Left ventricle myocardium superior (tissue), 1 donor: ENCODE measurements at places on chromosomes 4 and X. TPM values are rescaled to one million over a fixed set of nuclear protein-coding genes. Genes with fewer than 3 reads are reported as not detected.

The C4orf17 gene
- not detected for total RNA-seq

The STOX2 gene
- total RNA-seq, result 10.6 TPM

The SPRY1 gene
- total RNA-seq, result 45.8 TPM

The GPC3 gene
- total RNA-seq, result 4.2 TPM

The TRIM75 gene
- not detected for total RNA-seq

The RBMX2 gene
- 11.4 TPM for total RNA-seq

The ITM2A gene
- 68.4 TPM for total RNA-seq

The STK32B gene
- total RNA-seq, result 1.4 TPM

The HNRNPDL gene
- total RNA-seq, result 120 TPM

The ARHGEF38 gene
- total RNA-seq, result not detected

DNA sequence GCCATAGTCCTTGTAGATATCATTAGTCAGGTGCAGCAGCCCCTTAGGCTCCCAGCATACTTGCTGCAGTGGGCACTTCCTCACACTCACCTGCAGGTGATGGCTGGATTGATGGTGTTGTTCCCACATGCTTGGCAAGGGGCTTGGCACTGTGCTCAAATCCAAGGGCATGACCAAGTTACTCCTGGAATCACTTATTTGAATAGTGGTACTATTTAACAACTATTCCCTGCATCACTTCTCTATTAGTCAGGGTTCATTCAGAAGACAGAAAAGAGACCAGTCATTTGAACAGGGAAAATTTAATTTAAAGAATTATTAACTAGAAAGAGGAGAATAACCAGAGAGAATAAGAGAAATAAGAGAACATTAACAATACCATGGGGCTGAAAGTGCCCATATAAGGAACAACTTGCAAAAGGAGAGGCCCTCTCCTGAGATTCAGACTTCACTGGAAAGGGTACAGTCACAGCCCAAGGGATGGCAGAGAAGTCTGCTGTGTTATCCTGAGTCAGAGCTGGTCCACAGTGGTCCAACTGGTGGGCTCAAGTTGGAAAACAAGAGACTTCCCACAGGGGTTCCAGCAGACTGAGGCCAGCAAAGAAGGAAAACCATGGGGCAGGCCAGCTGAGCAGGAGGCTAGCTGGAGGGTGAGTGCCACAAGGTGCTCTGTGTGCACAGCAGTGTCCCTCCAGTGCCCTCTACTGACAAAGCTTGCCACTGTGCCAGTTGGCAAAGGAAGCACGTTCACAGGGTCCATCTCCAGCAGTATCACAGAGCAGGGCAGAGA lies 9.8 kb downstream of the SPP1 start:
- DNase-seq, result peak; percentile 59

GRCh38 chrX:82163701-82164100 lies 961.8 kb downstream of the SH3BGRL start:
- no peak for DNase-seq

- DNase-seq, result no peak
These were observed 72.6 kb downstream of the DCK start for GRCh38 chr4:71065991-71066510.

DNA sequence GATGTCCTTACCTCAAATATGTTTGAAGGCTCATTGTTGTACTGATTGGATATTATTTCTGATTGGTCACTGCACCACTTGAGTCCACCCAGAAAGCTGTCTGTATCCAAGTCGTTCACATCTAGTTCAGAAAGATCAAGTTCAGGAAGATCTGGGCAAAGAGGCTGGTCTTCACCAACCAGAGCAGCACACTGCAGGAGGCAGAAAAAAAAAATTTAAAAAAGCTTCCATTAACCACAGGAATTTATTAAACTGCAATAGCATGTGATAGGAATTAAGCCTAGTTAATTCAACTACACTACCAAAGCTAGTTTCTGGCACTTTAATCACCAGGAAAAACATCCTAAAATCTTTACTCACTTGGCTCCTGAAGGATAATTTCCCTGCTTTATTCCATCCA lies 5.1 kb downstream of the PPARGC1A start:
- DNase-seq, result no peak

- no peak for DNase-seq
These were observed 52.5 kb downstream of the GBA3 start for GRCh38 chr4:22745234-22745633.

GRCh38 chr4:94895081-94895480 lies 137.3 kb downstream of the BMPR1B start:
- no peak for DNase-seq

DNA sequence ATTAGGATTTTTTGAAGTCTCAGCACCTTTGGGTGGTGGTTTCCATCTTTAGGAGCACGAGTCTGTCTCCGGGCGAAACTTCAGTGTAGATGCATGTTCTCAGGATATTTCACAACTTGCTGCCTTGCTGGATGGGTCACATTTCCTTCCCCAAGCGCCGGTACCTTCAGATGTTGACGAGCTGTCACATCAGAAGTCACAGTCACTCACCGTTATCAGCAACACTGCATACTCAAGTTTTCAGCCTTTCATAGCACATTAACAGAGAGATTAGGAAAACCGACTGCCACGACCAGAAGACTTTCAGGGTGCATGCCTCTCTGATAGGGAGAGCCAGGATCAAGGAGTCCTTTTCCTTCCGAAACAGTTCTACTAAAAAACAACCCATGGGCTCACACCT lies 77.8 kb downstream of the SHROOM2 start:
- no peak for DNase-seq

DNA sequence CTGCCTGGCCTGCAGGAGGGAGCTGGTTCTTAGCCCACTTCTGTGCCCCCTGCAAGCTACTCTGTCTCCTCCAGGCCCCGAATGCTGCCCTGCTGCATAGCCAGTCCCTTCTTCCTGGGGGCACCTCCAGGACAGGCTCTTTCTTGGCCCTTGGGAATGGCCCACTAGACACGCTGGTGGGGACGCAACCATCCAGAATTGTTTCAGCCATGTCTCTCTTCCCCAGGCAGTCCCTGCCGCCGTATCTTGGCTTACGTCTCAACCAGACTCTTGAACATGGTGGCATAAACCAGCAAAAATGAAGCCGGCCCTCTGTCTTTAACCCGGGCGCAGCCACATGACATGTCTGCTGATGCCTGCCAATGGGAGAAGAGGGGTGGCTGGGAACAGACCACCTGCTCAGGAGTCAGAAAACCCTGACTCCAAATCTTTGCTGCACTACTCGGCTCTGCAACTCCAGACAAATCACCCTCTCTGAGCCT lies 9.0 kb downstream of the LRPAP1 start:
- DNase-seq, result no peak

DNA sequence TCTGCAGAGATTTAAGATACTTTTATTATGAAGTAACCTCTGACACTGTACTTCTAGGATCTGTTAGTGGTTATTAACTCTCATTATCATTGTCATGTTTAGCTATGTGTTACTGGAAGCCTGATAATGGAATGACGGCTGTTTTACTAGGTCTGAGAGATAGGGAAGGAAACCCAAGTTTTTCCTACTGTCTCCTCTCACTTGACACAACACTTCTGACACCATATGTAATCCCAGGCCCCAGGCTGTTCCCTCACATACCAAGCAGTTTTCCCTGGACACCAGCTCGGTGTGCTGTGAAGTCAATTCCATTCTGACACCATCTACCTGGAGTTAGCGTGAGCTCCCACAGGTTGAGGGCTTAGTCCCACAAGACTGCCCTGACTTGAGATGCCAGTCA lies 85.6 kb downstream of the ZNF674 start:
- DNase-seq, result no peak

GRCh38 chrX:121336831-121337421 lies 289.5 kb downstream of the GLUD2 start:
- DNase-seq, result no peak

- peak; percentile 38 for DNase-seq
These were observed 101.4 kb upstream of the PDE5A start for GRCh38 chr4:119729835-119730670.

GRCh38 chr4:2487632-2488031 lies 18.7 kb downstream of the RNF4 start:
- no peak for DNase-seq

DNA sequence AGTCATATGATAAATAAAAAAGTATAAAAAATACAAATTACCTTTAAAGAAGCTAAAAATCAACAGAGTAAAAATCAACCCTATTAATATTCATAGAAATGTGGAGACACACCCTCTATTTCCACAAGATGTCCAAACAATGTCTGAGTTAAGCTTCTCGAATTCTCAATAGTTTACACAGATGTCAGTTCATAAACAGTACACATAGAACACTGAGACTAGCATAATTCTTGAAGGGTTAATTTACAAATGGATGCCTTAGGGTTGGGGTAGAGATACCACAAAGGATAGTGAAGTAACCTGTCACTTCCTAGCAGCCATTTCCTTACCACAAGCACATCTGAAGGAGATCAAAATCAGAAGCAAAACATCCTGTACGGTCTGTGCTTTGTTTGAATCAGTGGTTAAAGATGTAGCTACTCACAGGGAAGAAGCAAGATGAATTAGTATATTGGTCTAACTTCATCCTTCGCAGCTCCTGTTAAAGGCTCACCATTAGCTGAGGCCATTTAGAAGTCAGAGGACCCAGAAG lies 2393.9 kb downstream of the ARAP2 start:
- DNase-seq, result no peak

DNA sequence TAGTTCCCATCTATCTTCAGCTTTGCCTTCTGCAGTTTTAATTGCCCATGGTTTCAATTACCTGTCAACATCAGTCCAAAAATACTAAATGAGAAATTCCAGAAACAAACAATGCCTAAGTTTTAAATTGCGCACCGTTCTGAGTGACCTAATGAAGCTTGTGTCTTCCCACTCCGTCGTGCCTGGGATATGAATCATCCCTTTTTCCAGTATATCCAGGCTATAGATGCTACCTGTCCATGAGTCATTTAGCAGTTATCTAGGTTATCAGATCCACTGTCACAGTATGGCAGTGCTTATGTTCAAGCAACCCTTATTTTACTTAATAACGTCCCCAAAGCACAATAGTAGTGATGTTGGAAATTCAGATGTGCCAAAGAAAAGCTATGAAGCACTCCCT lies 363.6 kb upstream of the FAM241A start:
- no peak for DNase-seq

- peak; percentile 59 for DNase-seq
These were observed 244.3 kb downstream of the RBMX2 start for GRCh38 chrX:130645955-130646583.

DNA sequence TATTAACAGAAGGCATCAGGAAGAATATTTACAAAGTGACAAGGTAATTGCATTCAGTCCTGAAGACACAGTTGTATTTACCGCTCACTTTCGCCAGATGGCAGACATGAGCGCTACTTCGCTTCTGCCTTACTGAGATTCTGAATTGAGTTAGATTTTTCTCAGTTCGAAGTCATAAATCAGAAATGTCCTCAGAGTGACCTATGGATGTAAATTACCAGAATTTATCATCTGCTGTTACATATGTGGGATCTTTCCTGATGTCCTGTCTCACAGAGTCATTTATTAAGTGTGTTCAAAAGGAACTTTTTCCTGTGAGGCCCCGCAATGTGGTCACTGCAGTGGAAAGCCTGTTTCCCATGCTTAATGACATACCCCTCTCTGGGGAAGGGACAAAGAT lies 97.3 kb upstream of the DCLK2 start:
- peak; percentile 26 for DNase-seq

GRCh38 chr4:90792696-90793095 lies 665.5 kb downstream of the CCSER1 start:
- DNase-seq, result no peak

GRCh38 chrX:71872542-71873458 lies 37.8 kb upstream of the NHSL2 start:
- no peak for DNase-seq

- DNase-seq, result no peak
These were observed 40.2 kb downstream of the ATP10D start for GRCh38 chr4:47525154-47525819.

DNA sequence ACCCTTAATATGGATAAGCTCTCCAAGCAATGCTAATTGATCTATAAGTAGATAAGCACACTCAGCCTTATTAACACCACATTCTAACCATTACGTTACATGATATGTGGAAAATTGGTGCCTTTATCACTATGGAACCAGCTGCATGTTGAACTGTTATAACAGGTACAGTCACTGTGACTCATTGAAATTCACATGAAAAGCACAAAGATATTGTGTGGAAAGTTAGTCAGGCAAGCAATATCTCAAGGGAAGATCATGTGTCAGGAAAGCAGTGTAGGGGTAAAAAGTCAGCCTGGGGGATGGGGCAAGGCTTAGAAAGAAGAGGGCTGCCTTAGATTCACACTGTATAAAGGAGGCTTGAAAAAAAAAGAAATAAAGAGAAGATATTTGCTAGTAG lies 313.7 kb upstream of the SMIM31 start:
- no peak for DNase-seq
